ENCODE measurements at places on chromosomes 7 and 10.

GRCh38 chr7:157775021-157775559 lies 438.3 kb downstream of the DNAJB6 start:
- DNase-seq, result no peak

DNA sequence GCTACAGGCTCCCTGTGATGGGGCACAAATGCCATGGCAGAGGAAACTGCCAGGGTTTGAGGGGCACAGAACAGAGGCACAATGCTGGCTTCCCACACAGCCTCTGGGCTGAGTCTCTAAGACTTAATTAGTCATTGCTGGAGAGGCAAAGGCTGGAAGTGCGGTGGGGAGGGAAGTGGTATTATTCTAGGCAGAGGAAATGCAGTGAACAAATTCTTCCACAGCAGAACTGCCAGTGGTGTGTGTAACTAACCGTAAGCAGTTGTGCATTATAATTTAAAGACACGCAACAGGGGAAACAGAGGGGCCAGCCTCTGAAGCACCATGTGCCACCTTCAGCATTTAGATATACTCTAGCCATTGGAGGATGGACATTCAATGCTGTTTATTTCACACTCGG lies 12.8 kb downstream of the ICA1 start:
- DNase-seq, result no peak

DNA sequence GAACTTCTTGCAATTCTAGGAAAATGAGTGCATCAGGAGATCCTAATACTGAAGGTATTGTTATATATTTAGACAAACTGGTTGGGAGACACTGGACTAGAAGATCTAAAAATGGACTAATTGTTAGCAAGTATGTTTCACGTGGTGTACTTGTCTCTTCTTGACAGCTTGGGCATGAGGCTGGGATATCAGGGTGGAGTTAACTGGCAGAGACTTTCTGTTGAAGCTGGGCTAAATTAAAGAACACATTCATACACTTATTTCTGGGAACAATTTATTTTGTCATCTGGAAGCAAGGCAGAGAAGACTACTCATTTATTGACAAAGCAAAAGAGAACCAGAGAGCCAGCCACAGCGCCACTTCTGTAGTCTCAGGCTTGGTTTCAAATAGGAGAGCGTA lies 25.9 kb downstream of the TYW1 start:
- no peak for DNase-seq

DNA sequence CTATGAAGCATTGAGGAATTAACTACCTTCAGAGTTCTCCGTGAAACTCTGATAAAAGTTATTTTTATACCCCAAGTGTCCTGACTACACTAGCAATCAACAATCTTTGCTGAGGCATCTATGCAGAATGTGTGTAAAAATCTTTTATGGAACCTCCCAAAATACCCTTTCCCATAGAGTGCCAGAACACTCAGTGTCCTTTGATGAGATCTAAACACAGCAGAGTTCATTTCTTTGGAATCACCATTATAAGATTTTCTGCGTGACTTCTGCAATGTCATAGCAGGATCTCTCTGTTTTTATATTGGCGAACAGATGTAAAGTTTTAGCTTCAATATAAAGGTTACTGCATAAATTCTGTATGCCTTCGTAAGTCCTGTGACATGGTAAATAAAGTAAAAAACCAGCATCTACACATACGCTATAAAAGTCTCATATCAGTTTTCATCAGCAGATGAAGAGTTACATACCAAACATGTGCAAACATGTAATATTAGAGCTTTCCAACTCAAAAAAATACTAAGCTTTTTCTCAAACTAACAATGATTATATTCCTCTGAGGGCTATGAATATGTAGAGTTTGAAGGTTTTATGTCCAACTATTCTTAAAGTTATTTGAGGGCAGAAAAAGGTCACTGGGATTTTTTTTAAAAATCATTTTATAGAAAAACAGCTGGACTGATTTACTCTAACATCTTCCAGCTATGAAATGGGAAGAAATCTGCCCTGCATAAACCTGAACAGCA lies 67.2 kb downstream of the SKIDA1 start:
- DNase-seq, result no peak

DNA sequence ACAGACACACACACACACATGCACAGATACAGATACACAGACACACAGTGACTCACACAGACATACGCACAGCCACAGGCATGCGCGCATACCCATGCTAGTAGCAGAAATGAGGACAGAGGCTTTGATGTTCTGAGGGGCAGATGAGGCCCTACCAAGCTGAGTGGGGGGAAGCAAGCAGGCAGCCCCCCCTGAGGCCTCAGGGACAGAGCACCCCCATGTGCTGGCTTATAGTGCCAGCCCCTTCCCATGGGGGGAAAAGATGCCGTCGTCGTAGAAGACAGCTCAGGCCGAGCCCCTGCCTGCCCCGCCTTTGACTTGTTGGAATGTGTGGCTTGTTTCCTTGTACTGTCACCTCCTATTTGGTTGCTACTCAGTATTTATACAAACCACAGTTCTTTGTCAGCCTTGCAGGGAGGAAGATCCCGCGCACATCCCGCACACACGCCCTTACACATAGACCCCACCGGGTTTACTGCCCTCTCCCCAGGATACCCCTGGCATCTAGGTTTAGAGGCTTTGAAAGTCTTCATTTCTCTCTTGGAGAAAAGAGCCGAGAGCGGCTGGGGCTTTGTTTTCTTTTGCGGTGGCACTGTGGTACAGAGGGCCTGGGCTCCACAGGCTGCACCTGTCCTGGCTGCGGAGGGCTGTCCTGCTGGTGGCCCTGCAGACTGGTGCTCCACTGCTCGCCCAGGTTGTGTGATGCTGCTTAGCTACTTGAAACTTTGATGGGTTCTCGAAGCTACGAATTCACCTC lies 112.5 kb downstream of the DOCK1 start:
- DNase-seq, result no peak

- DNase-seq, result no peak
These were observed 228.5 kb downstream of the SORCS1 start for GRCh38 chr10:106935978-106936451.

DNA sequence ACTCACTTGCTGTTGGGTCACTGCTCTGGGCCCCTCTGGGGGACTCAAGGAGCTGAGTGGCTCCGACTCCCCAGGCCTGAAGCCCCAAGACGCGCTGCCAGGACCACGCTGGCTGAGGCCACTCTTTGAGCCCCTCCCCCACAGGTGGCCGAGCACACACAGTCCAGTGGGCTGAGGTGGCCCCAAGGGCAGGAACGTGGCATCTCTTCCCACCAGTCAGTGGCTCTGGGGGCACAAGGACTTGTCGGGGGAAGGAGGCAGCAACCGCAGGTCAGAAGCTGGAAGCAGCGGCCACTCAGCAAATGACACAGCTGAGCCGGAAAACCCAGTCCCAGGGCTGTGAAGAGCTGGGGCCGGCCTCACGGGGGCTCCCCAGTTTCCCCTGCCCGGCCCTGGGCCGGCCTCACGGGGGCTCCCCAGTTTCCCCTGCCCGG lies 24.1 kb downstream of the GRIFIN start:
- DNase-seq, result no peak

GRCh38 chr7:154978017-154978416 lies 24.9 kb downstream of the PAXIP1 start:
- no peak for DNase-seq

- no peak for DNase-seq
These were observed 18.8 kb downstream of the ZNF282 start for GRCh38 chr7:149214020-149214720.

GRCh38 chr7:122300956-122301833 lies 3.4 kb downstream of the FEZF1 start:
- DNase-seq, result no peak

DNA sequence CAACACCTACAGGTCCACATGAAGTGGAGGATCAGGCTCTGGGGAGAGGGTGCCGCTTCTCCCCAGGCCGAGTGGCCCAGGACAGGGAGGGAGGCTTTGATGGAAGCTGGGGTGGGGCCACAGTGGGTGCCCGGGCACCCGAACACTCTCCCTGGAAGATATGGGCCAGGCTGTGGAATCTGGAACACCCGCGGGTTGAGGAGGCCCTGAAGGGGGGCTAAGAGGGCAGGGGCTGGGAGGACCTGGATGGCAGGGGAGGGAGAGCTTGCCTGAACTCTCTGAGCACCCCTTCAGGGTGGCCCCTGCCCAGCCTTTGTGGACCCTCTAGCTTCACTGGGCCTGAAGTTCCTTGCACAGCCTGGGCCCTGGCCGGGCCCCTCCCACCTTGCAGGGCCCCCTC lies 4.5 kb upstream of the NKX6-2 start:
- DNase-seq, result no peak

DNA sequence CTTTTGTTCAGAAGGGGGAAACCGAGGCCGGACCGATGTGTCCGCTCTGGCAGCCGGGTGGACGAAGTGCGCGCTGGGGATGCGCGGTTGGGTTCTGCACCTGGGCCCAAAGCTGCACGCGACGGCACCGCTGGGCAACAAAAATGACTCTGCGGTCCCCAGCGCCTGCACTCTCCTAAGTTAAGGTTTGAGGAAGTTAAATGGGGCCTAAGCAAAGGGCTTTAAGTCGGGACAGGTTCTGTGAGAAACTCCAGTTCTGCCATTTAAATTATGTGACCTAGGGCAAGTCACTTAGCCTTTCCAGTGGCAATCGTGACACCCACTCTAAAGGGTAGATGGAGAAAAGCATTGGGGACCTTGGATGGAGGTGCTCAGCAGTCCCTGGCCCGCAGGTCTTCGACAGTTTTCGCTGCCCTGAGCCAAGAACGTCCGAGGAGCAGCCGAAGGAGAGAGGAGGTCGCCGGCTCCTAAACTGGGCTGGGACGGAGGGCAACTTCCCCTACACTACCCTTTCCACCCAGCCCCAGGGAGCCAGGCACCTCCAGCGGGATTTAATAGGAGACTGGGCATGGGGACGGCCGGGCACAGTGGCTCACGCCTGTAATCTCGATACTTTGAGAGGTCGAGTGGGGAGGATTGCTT lies 534 bp upstream of the ACBD5 start:
- DNase-seq, result no peak

- no peak for DNase-seq
These were observed 20.6 kb downstream of the WIPF3 start for GRCh38 chr7:29826904-29827303.

- no peak for DNase-seq
These were observed 96.2 kb downstream of the VOPP1 start for GRCh38 chr7:55475855-55476803.

- DNase-seq, result no peak
These were observed 282.2 kb upstream of the GALNT17 start for GRCh38 chr7:70849580-70850235.

DNA sequence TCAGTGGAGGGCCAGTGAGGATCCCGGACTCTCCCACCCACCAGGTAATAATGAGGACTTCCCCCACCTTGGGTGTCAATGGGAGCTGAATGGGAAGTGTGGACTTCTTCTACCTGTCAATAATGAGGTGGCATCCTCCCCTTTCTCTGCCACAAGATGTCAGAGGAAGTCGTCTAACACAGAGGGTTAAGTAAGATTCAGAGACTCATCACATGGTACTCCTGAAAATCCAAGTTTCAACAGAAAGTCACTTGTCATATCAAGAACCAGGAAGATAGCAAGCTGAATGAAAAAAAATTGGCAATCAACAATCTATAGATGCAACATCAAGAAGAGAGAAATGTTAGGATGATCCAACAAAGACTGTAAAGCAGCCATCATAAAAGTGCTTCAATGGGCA lies 150.9 kb upstream of the SVIL start:
- DNase-seq, result no peak

GRCh38 chr7:13801669-13802068 lies 187.8 kb downstream of the ETV1 start:
- no peak for DNase-seq

- DNase-seq, result no peak
These were observed 35.5 kb downstream of the PPP1R3C start for GRCh38 chr10:91597197-91597881.

- no peak for DNase-seq
These were observed 4.8 kb upstream of the DNAAF5 start for GRCh38 chr7:721619-722248.

- no peak for DNase-seq
These were observed 149.3 kb upstream of the SHH start for GRCh38 chr7:155961241-155962190.

- DNase-seq, result no peak
These were observed 309.1 kb downstream of the MDFIC start for GRCh38 chr7:115230882-115231571.

DNA sequence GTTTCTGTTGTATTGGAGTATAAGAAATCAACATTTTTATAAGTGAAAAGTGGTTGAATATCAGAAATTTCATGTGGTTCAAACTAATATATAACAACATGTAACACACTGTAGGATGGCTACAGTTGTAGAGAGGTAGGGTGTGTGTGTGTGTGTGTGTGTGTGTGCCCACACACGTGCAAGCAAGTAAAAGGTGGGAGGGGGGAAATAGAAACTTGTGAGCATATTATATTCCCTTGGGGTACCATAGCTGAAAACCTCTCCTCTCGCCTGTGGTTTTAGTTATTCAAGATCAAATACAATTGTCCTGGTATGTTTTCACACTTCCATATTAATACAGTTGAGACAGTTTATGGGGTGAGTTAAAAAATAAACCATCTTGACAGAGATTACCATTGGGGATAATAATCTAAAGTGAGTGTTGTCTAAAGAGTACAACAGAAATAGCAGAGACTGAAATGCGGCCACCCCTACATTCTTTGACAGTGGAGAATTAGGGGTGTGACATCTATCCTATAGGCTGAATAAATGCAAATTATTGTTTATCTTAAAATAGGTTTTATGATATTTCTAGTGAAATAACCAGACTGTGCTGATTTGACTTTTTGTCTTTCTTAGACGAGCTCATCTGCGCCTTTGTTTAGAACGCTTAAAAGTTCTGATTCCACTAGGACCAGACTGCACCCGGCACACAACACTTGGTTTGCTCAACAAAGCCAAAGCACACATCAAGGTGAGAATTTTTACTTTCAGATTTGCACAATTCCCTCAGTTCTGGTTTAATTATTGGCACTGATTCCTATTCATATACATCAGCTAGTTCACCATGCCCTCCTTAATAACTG lies 25.9 kb downstream of the SMNDC1 start:
- DNase-seq, result no peak

GRCh38 chr7:8277394-8277982 lies 15.5 kb upstream of the ICA1 start:
- no peak for DNase-seq

Measured in stimulated activated CD8-positive, alpha-beta memory T cell treated with anti-CD3 and anti-CD28 coated beads, Interleukin-2, amount 100 ng/mL, for 1 hour (primary cell).